ENCODE measurements at places on chromosomes 2 and 18. TPM values are rescaled to one million over a fixed set of nuclear protein-coding genes. Genes with fewer than 3 reads are reported as not detected.

The KLHL30 gene
- 1.5 TPM for total RNA-seq

DNA sequence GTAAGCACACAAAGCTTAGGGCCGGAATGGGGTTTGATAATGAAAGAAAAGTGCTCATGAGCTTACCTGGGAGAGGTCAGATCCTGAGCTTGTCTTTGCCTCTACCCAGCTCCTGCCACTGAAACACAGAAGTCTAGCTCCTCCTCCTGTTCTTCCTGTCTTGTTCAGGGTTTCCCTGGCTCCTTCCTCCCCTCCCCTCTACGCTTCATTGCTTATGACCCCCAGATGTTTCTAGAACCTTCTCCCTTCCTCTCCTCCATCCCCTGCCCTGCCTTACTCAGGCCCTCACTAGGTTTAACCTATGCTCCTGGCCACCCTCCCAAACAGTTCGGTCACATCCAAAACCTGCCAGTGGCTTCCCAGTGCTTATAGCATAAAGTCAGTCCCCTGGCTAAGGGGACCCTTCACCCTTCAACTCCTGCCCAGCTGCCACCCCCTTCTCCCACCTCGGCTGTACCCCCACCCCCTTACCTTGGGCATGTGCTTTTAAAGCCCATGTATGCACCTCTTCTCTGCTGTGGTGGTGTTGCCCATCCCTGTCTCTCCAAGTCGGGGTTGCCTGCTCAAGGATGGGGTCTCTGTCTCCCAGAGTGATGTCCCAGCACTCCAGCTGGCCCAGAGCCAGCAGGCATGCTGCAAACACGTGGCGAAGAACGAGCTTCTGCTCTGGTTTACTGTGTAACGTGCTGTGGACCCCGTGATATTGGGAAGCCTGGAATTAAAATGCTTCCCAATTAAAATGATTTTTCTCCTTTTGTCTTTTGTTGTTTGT, 233.6 kb downstream of the TPGS2 start:
- no peak for ATAC-seq

- no peak for ATAC-seq
These were observed 150.1 kb downstream of the WDSUB1 start for GRCh38 chr2:159136391-159136790.

The CYBRD1 gene
- 23.8 TPM for total RNA-seq
